ENCODE measurements at places on chromosomes 7 and 10.

GRCh38 chr10:32938554-32939061 lies 19.4 kb downstream of the ITGB1 start:
- no peak for DNase-seq

- DNase-seq: no peak
These were observed 108.1 kb upstream of the IGFBP3 start for GRCh38 chr7:46029111-46029704.

- DNase-seq: no peak
These were observed 819.4 kb downstream of the MAGI2 start for GRCh38 chr7:78634093-78634492.

DNA sequence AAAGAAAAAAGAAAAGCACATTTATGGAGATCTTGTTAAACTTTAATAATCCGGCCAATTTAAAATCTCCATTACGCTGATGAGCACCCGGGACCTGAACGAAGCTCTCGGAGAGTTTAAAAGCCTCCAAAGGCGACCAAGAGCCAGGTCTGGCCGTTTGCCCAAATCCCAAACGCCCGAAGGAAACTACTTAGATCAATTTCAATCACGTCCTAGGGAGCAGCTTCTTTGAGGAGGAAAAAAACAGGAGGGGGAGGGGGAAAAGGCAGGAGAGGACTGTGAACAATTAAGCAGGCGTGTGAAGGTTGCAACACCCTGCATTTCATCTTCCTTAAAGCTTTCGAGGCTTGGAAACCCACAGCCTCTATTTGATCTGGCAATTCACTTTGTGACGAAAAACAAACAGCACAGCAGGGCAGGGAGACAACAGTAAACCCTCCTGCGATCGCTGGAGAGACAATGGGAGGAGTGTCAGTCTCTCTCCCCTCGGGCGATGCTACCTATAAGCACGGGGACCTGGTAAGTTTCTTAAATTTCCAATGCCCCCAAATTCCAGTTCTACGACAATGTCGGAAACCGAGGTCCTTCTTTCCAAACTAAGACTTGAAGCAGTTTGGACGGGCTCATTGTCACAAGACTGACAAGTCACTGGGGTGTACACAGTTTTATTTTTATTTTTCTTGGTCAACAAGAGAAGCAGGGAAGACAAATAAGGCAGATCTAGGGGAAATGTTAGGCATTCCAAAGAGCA lies 1.2 kb downstream of the KLF6 start:
- no peak for DNase-seq

GRCh38 chr7:156353352-156353751 lies 287.2 kb upstream of the RNF32 start:
- no peak for DNase-seq

DNA sequence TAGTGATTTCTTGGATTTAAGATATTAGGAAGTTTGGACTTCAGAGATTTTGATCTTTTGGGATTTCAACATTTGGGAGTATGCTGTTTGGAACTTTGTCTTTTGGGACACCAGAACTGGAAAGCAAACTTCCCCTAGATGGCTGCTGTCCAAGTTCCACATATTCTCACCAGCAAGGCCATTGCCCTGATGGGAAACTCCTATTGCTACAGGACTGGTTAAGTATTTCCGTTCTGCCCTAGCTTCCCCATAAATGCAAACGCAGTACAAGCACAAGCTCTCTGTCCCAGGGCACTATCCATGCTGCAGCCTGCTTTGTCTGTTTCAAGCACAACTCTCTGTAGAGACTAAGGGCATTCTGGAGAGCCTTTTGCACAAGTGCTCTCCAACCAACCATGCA lies 79.3 kb upstream of the SLC25A13 start:
- no peak for DNase-seq

DNA sequence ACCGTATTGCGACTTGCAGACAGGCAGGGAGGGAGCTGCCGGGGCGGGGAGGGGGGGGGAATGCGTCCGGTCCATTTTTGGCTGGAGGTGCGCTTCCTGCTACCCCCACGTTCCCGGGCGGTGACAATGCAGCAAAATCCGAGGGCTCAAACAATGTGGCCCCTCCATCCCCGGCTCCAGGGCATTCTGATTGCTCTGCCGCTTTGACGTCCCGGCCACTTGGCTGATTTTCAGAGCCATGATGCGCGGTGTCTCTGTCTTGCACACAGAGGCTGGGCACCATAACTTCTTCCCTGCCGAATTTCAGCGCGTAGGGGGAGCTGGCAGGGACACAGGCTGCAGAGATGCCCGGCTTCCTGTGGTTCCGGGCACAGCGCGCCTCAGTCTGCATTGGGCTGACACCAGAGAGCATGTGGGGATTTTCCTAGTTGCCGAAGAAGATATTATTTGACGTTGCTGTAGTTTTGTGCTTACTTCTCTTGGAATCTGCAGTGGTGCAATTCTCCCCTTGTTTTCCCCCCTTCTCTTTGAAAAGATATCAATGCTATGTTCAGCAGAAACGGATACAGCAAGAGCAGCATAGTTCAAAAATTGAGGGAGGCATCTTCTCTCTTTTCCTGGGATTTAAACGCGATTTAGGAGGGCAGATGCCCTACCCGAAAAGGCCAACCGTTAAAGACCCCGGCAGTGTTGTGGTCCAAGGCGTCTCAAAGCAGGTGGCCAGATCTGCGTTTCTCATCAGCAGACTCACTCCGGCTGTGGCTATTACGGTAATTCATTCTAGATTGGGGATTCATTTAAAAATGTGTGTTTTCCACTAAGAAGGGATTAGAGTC lies 1.4 kb downstream of the HECW1 start:
- no peak for DNase-seq

DNA sequence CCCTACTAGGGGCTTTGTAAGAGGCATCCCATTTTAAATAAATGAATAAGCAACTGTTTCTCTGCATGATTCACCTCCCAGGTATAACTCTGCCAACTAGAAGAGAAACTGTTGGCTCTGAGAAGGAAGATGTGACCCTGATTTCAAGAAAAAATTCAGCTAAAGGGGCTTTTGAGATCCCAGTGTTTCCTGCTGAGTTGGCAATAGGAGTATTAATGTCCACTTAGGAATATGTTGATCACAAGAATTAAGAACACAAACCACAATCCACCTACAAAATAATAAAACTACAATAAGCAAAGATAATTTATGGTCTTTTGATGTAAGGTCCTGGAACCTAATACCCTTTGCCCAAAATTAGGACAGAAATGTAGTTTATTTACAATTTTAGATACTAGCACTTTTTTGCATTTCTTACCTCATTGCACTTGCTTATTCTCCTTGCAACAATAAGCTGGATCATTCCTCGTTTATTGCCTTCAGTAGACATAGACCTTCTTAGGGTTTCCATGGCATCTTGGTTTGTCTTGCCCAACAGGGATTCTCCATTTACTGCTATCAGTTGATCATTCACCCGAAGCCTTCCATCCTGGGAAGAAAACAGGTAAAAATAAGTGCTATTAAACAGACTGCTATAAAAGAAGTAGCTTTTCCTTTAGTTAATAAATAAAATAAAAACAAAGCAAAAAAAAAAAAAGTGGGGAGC lies 456.2 kb downstream of the PARD3 start:
- DNase-seq: no peak

GRCh38 chr10:114914560-114914959 lies 23.4 kb upstream of the TRUB1 start:
- DNase-seq: no peak

DNA sequence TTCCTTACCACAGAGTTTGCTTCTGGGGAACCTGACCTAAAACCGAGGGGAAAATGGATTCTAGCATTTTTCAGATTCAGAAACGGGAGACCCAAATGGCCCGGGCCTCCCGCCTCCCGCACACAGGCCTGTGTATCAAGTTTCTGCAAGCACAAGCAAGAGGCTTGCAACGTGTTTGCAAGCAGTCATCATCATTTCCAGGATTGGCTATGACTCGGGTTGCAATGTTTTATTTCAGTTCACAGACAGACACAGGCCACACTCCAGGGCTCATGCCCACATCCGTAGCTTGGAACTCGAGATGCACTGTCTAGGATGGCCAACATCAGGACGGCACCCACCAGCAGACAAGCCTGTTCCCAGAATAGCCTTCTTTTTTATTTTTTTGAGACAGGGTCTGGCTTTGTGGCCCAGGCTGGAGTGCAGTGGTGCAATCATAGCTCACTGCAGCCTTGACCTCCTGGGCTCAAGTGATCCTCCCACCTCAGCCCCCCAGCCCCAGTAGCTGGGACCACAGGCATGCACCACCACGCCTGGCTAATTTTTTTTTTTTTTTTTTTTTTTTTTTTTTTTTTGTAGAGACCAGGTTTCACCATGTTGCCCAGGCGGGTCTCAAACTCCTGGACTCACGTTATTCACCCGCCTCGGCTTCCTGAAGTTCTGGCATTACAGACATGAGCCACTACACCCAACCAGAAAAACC lies 68.1 kb upstream of the FOXK1 start:
- peak; percentile 43 for DNase-seq

DNA sequence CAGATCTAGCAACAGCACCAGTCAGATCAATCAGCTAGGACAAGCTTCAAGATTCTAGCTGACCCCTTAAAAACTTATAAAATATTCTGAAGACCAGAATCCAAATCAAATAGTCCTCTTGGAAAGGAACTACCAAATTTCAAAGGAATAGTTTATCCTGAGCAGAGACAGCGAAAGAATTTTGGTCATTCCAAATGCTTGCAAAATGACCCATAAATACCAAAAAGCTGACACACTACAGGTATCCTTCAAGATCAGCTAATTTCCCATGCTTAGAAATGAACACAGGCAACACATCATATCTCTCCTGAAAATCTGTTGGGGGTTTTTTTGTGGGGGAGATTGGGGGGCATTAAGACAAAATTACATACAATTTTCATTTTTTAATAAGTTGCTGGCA lies 78.8 kb downstream of the PDSS1 start:
- no peak for DNase-seq

GRCh38 chr10:15259136-15259535 lies 90.6 kb upstream of the NMT2 start:
- DNase-seq: no peak

DNA sequence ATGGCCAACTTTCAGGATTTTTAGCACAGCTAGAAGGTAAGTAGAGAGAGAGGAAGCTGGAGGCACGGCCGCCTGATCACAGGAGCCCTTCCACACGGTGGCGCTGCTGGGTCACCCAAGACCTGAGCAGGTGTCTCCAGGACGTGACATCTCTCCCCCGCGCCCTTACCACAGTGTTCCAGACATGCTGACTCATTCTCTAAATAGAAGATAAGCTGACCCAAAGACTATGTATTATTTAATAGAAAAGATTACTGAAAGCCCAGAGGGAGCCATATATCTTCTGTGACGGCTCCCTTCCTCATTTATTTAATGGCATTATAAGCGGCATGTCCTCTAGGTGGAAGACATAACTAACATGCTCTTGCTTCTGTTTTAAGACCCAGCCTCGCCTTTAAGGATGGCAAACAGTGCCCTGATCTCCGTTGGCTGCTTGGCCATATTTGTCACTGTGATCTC lies 26.0 kb upstream of the MALSU1 start:
- DNase-seq: peak; percentile 95

GRCh38 chr7:127885222-127885772 lies 145.9 kb downstream of the LRRC4 start:
- no peak for DNase-seq

GRCh38 chr10:81031774-81032173 lies 494.1 kb downstream of the SH2D4B start:
- no peak for DNase-seq

DNA sequence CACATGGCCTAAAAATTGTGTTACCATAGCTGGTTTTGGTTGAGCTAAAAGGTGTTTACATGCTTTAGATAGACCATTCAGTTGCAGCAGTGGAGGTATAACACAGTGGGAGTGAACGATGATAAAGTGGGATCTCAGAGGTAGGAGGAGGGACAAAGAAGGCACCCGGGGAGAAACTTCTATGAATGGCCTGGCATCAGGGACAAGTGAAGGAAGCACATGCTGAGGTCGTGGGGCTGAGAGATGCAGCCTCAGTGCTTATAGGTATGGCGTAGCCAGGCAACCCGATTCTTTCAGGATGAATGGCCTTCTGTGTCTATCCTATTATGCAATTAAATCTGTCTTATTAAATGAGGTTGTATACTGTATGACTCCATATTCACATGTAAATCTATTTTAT lies 3.9 kb upstream of the CDK6 start:
- no peak for DNase-seq

- DNase-seq: no peak
These were observed 44.5 kb downstream of the STARD3NL start for GRCh38 chr7:38222481-38223096.

- DNase-seq: no peak
These were observed 97.5 kb downstream of the CREM start for GRCh38 chr10:35224045-35224740.

- no peak for DNase-seq
These were observed 5.7 kb upstream of the HSPA12A start for GRCh38 chr10:116748041-116748440.

- no peak for DNase-seq
These were observed 439.5 kb upstream of the NFE2L3 start for GRCh38 chr7:25712500-25712899.

DNA sequence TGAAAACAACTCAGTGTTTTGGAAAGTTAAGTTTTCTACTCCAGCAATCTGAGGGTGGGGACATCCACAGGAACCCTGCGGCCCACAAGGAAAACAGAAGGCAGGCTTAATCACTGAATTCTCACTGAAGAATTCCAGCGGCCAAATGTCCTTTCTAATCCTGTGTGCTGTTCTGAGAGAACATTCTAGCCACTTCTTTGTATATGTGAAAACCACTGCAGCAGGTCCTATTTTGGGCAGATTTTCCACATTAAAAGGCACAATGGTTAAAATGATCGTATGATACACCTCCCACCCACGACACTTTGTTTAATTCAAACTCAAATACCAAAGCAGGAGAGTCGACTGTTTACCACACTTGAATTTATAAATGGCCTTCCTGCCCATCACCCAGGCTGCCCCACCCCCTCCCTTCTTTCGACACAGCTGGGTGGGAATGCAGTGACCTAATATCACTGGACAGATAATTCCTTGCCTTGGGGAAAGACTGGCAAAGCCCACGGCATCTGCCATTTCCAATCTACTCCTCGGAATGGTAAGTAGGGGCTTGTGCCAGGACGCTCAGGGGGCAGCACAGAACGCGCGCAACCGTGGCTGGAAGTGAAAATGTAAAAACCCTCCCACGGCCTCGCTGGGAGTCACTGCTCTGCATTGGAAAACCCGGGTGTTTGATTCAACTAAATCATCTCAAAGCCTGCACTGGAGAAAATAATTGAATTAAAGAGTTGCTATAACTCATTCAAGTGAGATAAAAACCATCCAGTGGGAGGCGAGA lies 67.0 kb downstream of the CTBP2 start:
- peak; percentile 37 for DNase-seq
